ENCODE measurements at places on chromosomes 7 and 10.

- DNase-seq, result no peak
These were observed 6.7 kb upstream of the FAM180A start for GRCh38 chr7:135755351-135755753.

DNA sequence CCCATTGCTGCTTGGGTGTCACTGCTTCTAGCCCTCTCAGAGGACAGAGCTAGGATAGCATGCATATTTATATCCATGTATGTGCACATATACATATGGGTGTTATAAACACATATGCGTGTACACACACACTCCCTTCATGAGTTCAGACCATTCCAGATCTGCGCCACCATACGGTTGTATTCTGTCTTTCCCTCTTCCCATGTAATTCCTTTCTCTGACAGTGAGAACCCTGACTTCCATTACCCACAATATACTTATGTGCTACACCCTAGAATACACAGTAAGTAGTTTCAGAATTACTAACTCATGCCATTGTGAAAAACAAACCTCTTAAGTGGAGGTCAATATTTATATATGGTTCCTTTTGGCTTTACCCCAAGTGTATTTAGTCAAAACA is 116.6 kb upstream of the SAMD8 start:
- no peak for DNase-seq

GRCh38 chr7:40760987-40761386 is 626.2 kb downstream of the SUGCT start:
- no peak for DNase-seq

GRCh38 chr7:143408686-143409561 is at the start of gene EPHA1:
Gene EPHA1, minus strand, starts transcription at chr7:143408856. Its CDS starts 51 bp downstream, at chr7:143408805.
- DNase-seq, result peak; percentile 18

DNA sequence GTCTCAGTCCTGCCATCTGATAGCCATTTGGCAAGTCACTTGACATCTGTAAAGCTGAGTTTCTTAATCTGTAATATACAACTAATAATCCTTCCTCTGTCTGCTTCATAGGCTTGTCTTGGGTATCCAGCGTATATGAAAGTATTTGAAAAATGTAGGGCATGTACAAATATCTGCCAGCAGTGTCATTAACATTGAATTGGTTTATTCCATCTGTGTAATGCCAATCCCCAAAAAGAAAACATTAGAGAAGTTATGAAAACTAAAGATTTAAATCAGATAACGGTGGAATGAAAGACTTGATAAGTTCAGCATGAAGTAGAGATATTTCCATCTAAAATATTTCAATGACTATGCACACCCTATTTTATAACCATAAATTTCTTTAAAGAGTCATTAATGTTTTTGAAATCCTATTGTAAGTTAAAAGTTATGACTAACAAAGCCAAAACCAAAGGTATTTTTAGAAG is 9.8 kb upstream of the RTKN2 start:
- no peak for DNase-seq

DNA sequence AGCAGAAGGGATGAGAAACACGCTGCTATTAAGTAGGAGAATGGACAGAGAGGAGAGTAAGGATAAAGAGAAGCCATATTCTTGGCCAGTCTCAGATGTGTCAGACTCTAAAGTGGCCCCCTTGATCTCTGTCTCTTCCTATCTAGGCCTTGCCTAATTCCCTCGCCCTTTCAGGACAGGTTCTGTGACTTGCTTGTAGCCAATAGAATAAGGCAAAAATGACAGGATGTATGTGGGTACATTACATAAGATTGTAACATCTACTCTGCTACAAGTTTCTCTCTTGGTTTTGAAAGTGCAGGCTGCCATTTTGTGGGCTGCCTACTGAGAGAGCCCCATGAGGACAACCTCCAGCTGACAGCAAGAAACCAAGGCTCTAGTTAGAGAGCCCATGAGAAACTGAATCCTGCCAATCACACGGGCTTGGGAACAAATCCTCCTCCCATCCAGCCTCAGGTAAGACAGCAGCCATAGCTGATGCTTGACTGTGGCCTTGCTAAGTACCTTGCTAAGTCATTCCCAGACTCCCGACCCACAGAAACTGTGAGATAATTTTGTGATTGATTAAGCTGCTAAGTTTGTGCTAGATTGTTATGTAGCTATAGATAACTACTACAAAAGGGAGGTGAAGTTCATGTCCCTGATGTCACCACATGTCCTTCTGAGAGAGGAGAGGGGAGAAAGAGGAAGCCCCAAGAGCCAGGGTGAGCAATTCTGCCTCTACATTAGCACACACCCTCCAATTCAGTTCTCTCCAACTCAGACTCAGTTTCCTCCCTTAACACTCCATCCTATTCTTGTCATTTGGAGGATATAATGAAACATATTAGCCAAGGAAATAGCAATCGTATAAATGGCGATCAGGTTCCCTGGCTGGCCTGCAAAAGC is 185.5 kb downstream of the SGMS1 start:
- no peak for DNase-seq

- DNase-seq, result no peak
These were observed 52.9 kb downstream of the CYP26A1 start for GRCh38 chr10:93126483-93127052.

GRCh38 chr10:70866424-70866823 is 21.9 kb downstream of the PCBD1 start:
- DNase-seq, result no peak

DNA sequence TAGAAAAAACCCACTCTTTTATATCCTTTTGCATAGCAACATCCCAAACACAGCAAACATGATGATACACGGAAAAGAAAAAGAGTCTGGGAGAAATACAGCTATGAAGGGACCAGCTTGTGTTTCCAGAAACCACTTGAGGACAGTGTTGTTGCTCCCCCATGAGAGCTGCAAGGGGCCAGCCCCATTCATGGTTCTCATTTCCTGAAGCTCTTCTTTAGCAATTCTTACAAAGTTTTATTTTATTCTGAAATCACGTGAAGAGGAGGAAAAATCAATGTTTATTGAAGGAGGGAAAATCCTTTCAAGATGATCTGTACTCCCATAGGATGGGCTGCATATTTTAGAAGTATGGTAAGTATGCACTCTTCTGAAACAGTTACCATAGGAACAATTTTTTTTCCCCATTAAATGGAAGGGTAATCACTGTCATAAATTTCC is 17.5 kb upstream of the PRTFDC1 start:
- no peak for DNase-seq

- no peak for DNase-seq
These were observed 37.1 kb downstream of the GPR26 start for GRCh38 chr10:123703195-123703790.

- DNase-seq, result no peak
These were observed 334.7 kb downstream of the INHBA start for GRCh38 chr7:41367967-41368882.

GRCh38 chr7:140656548-140657515 is 15.9 kb upstream of the ADCK2 start:
- DNase-seq, result no peak

DNA sequence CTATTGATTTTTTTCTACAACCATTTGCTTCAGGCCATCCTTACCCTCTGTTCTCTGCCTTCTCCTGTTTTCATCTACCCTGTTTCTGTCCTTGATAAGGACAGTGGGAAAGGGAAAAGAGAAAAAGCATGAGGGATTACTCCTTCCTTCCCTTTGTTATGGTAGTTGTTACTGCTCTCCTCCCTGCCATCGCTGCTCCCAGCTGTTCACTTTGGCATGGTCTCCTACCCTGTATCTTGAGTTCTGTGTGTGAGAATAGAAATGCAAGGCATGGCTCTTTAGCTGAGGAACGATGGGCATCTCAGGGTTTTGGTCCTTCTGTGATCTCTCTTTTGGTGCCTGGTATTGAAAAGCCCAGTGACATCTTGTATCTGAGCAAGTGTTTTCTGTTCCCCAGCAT is 6.4 kb downstream of the CCSER2 start:
- no peak for DNase-seq

DNA sequence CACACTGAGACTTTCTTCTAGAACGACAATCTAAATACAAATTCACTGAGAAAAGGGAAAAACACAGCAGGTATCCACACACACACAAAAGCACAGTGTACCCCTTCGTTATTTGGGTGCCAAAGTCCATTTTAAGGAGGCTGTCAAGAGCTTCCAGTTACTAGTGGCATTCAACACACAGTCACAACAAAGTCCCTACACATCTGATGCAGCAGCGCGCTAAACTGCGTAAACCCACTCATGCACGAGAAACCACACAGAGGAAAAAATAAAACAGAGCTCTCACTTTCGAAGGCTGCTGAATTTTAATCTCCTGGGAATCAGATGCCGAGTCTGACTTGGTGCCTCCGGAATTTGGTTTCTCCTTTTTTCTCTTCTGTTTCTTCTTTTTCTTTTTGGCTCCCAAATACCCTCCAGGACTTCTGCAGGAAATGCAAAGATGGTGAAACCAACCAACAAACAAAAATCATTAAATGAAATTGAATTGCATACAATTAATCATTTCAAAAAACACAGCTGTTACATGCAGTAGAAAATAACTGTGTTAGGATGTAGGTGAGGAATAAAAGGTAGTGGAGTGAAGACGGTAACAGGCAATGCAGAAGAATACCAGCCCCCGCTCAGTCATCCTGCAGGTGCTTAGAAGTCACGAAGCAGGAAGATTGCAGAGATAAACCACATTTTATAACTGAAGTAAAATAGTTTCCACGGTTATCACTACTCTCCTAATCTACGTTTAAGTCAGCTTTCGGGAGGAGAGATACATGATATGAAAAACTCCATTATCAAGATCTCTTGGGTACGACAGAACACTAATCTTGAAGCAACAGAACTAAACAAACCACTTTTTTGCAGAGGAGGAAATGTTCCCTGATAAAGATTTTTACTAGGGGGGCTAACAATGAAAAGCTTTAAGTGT is 27.1 kb downstream of the NMT2 start:
- DNase-seq, result no peak

DNA sequence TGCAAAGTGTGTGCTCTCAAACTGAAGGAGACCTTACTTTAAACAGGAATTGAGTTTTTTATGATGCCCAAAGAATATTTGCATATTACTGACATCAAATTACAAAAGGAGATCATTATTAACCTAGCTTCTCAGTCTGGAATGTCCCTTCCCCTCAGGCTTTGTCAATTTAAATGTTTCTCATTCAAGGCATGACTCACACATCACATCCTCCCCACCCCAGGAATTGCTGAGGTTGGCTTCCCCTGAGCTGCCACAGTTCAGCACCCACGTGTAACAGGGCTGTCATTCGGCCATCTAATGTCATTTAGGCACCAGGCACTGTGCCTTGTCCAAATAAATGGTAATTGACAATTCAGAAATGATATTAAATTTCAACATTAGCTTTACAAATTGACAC is 305.9 kb upstream of the MGMT start:
- DNase-seq, result no peak

GRCh38 chr7:44981035-44981706 is 2.4 kb upstream of the MYO1G start:
- no peak for DNase-seq

DNA sequence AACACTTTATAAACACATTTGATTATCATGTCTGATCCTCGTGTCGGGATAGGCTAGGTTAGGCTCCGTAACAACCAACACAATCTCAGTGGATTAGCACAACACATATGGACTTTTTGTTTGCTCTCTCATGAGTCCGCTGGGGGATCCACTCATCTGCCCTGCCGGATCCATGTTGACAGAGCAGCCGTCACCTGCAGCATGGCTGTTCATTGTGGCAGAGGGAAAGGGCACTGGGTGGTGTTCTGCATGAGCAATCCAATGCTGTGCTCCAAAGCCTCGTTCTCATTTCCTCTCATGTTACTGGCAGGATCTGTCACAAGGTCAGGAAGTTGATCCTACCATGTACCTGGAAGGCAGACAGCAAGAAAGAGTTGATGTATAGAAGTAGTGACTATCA is 62.5 kb upstream of the RAPGEF5 start:
- no peak for DNase-seq

- no peak for DNase-seq
These were observed 236.7 kb downstream of the DIP2C start for GRCh38 chr10:452512-453426.

DNA sequence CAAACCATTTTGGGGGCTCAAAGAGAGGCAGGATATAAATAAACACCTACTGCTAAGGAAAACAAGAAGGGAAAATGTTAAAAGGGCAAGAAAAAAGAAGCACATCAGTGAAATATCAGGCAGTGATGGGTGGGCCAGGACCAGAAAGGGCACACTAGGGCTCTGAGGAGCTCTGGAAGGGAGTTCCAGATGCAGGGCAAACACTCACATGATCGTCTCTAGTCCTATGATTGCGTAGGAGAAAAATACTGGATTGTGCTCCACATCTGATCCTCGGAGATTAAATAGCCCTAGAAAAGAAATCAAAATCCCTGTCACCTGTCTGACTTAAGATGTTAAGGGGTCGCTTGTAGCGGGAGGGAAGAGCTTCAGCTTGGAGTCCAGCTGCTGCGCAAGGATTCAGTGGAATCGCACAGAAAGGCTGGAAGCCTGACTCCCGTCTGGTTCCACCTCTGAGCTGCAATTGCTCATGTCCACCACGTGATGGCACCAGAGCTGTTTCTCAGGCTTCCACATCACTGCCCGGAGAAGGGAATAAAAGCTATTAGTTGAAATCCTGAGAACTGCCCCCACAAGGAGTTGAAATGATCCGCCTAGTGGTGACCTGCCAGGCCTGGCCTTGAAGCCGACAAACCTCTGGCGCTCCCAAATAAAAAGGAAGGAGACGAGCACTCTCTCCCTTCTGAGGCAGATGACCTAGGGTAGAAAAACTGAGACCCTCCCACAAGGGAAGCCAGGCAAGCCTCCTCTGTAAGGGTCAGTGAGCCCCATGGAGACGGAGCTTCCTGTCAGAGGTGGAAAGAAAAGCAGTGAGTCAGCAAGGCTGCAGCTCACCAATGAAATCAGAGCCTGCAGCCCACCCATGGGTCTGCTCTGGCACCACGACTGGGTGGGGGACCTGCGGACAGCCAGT is 39.2 kb downstream of the XPNPEP1 start:
- DNase-seq, result peak; percentile 20

Measured in activated CD4-positive, CD25-positive, alpha-beta regulatory T cell (primary cell).